Lung microvascular endothelial cell (primary cell): ENCODE measurements at places on chromosomes 11 and 22. TPM values are rescaled to one million over a fixed set of nuclear protein-coding genes. Genes with fewer than 3 reads are reported as not detected.
A peak's percentile ranks its signal among the peaks of the same experiment; 100 is the strongest.

DNA sequence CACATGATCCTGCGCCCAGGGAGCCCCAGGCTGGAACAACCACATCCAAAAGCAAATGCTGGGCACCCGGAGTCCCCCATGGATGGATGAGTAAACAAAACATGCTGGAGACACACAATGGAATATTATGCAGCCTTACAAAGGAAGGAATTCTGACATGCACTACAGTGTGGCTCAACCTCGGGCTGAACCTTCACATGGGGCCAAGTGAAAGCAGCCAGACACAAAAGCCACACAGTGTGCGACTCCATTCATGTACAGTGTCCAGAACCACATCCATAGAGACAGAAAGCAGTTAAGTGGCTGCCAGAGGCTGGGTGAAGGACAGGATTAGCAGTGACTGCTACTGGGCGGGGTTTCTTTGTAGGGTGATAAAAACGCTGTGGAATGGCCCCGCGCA lies 10.1 kb downstream of the POLR3H start:
- no peak for DNase-seq

DNA sequence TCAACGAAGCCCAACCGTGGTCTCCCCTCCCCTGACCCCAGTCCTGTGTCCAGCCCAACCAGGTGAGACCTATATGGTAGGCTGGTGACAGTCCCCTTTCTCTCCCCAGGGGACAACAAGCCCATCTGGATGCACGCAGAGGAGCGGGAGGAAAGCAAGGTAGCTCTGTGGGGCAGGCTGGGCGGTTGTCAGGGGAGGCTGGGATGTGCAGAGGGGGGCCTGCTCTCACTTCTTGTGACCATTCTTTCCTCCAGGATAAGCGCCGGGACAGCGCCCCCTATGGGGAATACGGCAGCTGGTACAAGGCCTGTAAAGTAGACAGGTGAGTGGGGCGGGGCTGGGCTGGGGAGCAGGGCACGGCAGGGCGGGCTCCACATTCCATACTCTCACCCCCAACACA lies 3.5 kb upstream of the RAB1B start:
- DNase-seq = no peak

GRCh38 chr22:27985323-27986275 lies 66.5 kb upstream of the PITPNB start:
- DNase-seq = no peak

- no peak for DNase-seq
These were observed 496.0 kb downstream of the MIAT start for GRCh38 chr22:27153386-27153785.

GRCh38 chr22:46233231-46233630 lies 16.9 kb downstream of the CDPF1 start:
- peak; percentile 39 for DNase-seq

MYOD1 gene
- total RNA-seq = not detected in 2 replicates

DNA sequence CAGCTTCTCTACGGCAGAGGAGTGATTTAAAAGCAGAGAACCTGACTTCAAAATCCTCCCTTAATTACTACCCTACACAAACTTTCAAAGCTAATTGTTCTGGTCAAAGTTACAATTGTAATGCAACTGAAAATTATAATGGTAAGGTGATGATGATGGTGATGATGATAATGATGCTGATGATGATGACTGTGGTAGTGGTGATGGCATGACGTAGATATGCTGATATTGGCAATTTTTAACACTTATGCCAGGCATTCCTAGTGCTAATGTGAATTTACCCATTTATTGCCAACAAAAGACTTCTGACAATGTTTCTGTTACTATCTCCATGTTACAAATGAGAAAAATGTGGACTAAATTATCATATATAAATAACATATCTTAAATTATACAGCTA lies 1831.1 kb downstream of the LRRC4C start:
- DNase-seq = no peak

DNA sequence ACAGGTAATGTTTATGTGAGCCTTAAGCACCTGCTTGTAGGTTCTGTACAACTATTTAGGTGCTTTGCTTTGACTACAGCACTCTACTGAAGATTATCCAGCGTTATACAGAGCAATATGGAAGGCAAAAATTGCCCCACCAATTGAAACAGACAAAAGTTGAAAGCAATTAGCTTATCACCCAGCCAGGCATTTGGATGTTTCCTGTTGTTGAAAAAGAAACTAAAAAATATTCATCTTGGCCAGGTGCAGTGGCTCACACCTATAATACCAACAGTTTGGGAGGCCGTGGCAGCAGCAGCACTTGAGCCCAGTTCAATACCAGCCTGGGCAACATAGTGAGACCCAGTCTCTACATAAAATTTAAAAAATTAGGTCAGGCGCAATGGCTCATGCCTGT lies 18.5 kb downstream of the ATL3 start:
- DNase-seq = no peak

DNA sequence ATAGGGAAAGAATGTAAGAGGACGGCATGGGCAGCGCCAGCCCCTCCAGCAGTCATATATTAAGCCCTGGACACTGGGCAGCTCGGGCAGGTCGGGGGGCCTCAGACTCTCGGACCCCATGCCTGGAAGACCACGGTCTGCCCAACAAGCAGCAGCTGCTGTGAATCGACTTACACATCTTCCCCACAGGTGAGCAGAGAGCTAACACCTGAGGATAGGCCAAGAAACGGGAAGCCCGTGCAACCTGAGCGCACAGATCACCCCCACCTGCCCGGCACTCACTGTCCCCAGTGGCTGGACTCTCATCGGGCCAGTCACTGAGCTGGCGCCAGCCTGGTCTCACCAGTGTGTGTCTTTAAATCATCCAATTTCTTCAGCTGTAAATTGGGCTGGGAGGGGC lies 4.7 kb upstream of the TCF20 start:
- no peak for DNase-seq

- DNase-seq = no peak
These were observed 751.0 kb downstream of the KCNA4 start for GRCh38 chr11:29265792-29266191.

- no peak for DNase-seq
These were observed 39.6 kb downstream of the QSER1 start for GRCh38 chr11:32932196-32932595.

- no peak for DNase-seq
These were observed 904 bp downstream of the SLC35F2 start for GRCh38 chr11:107857550-107858216.

- DNase-seq = no peak
These were observed 10.6 kb upstream of the APOBEC3A start for GRCh38 chr22:38946771-38947170.

HOATZ gene
- total RNA-seq = not detected in 2 replicates

GRCh38 chr11:92744929-92745585 lies 224.4 kb upstream of the MTNR1B start:
- no peak for DNase-seq

DNA sequence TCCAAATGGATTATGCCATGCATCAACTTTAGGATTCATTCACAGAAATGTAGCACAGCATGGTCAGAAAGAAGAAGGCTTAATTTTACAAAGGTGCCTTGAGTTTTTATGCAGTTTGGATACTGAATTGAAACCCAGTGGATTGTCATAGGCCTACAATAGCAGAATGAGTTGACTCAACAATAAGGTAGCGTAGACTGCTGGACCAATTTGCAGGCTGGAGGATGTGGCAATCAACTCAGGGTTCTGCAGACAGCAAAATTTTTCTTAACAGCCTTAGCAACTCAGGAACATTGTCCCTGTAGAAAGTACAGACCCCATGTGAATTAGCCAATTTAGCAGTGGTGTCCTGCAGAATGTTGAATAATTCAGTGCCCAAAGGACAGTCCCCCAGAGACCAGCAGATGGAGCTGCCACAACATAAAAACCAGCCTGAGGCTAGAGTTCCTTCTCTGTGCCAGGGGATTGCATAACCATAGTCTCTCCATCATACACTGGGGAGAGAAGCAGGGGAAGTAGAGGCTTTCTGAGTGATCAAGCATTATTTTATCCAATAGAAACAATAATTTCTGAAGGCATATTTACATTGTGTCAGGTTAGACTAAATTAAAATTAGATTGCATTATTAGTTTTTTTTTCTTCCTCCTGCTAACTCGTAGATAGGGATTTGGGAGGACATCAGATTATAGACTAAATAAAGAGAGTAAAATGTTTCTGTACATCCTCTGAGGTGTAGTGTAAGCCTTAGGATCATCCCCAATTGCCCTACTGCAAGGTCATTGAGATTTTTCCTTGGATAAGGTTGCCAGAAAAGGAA lies 20.3 kb upstream of the MRPL17 start:
- peak; percentile 69 for DNase-seq

- no peak for DNase-seq
These were observed 1.2 kb upstream of the APOBEC3C start for GRCh38 chr22:39012533-39013511.

C11orf24 gene
- 5.0 and 5.4 TPM in 2 replicates for total RNA-seq

- no peak for DNase-seq
These were observed 804 bp downstream of the CCDC134 start for GRCh38 chr22:41801147-41801819.

GRCh38 chr11:46918083-46918787 lies at the start of gene LRP4:
Gene LRP4, minus strand, starts transcription at chr11:46918550. Its CDS starts 171 bp downstream, at chr11:46918379.
- peak; percentile 41 for DNase-seq

NFAM1 gene
- total RNA-seq = not detected in 2 replicates

DNA sequence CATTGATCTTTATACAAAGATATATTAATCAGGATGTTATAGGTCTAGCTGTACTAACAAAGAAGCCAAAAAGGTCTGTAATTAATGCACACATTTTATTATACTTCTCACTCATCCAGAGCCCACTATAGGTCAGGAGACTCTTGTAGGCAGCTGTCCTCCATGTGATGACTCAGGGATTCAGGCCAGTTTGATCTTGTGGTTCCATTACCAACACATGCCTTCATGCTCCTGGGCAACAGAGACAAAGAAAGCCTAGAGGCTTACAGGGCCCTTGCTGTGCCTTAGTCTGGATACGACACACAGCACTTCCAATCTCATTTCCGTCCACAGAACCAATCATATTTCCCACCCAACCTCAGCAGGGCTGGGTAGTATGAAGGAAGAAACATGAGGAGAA lies 150.3 kb upstream of the NCAM1 start:
- no peak for DNase-seq

AGBL2 gene
- total RNA-seq = under 0.01 and 0.20 TPM in 2 replicates

OSBP2 gene
- total RNA-seq = 10.5 and 15.9 TPM in 2 replicates

DNA sequence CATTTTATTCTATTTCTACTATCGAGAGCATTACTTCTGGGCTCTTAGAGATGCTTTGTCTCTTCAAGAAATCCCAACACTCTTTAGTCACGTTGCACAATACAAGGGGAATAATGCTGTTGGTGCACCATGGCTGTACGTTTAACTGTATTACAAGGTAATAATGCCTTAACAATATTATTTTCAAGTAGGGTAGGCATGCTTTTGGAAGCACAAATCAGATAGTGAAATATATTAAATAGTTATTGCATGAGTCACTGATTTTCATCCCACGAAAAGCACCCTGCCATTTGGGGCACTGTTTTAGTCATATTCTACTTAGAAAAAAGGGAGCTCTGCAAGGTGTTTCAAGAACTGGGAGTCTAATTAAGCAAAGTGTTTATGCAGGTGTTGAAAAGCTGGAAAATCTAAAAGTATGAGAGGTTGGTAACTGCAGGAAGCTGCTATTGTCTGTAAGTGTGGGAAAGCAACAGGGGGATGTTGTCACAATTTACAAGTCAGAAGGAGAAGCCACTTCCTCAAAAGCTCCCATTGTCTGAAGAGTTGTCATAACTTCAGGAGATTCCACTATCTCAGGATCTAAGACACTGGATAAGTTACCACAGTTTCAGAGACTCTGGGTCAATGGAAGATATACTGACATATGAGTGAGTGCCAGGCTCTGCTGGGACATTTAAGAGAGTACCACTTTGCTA lies 218.2 kb downstream of the JRKL start:
- DNase-seq = no peak

GRCh38 chr11:19980957-19981669 lies 179.2 kb downstream of the DBX1 start:
- peak; percentile 60 for DNase-seq

DNA sequence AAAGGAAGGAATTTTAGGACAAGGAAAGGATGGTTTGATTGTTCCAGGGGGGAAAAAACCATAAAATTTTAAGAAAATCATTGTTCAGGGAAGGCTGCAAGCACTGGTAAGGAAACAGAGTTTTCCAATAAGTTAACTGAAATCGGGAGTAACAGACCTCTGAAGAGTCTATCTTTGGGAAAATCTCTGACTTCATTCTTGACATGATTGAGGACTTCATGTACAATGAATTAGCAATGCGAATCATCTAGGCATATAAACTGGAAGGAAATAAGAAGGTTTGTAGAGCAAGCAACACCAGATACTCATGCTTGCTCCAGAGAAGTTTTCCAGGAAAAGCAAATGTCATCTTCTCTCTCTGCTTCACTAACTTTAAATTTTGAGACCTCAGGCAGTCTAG lies 18.5 kb downstream of the APLP2 start:
- DNase-seq = no peak

- DNase-seq = no peak
These were observed 1046.7 kb downstream of the DLG2 start for GRCh38 chr11:84580428-84580827.

GRCh38 chr11:104333977-104334376 lies 170.0 kb upstream of the PDGFD start:
- peak; percentile 3 for DNase-seq
